Heart right ventricle (tissue), 16 donors: ENCODE measurements at places on chromosomes 12 and 14.

DNA sequence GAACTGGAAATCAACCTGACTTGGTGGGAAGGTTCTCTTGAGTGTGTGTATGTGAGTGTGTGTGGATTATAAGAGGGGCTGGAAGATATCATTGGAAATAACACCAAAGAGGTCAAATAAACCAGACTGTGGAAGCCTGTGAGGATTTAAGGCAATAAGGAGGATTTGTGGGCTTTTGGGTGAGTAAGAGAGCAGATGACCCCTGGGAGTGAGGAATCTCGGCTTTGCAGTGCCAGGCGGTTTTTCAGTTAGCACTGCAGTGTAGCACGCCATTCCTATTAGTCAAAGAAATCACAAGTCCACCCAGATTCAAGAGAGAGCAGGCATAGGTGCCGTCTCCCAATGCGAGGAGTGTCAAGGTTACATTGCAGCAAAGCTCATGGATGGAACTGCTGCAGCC lies 63.3 kb downstream of the CALM1 start:
- no peak for DNase-seq

GRCh38 chr14:99073431-99073830 lies 198.6 kb downstream of the BCL11B start:
- no peak for DNase-seq

GRCh38 chr14:68665792-68666204 lies 127.1 kb downstream of the ZFP36L1 start:
- no peak for DNase-seq

DNA sequence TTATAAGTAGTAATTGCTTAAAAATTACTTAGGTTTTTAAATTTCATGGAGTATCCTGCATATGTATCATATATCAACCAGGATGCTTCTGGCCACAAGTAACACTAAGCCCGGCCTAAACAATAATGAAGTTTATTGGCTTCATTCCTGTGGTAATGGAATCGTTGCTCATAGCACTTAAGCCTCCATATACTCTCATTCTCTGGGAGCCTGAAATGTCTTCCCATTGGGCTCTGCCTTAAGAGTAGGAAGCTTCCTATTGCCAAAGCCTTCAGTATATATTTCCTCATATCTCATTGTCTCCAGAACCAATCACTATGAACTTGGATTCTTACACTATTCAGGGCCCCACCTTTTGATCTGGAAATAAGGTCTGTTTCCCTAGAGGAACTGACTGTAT lies 83.8 kb upstream of the DNM1L start:
- no peak for DNase-seq

- DNase-seq = no peak
These were observed 18.6 kb downstream of the OR6S1 start for GRCh38 chr14:20622816-20623291.

DNA sequence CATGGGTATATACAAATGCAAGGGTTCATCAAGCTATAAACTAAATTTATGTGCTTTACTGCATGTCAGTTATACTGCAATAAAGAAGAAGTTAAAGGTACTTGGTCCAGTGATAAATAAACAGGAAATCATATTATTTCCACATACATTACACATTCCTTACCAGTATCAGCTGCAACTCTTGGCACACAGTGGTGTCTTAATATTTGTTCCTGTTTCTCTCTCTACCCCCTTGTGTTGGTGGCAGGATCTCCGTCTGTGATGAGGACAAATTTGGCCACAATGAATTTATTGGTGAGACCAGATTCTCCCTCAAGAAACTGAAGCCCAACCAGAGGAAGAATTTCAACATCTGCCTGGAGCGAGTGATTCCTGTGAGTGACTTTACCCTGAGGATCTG lies 19.2 kb upstream of the OAS1 start:
- DNase-seq = no peak

GRCh38 chr12:39755478-39755877 lies 135.9 kb upstream of the ABCD2 start:
- DNase-seq = no peak

DNA sequence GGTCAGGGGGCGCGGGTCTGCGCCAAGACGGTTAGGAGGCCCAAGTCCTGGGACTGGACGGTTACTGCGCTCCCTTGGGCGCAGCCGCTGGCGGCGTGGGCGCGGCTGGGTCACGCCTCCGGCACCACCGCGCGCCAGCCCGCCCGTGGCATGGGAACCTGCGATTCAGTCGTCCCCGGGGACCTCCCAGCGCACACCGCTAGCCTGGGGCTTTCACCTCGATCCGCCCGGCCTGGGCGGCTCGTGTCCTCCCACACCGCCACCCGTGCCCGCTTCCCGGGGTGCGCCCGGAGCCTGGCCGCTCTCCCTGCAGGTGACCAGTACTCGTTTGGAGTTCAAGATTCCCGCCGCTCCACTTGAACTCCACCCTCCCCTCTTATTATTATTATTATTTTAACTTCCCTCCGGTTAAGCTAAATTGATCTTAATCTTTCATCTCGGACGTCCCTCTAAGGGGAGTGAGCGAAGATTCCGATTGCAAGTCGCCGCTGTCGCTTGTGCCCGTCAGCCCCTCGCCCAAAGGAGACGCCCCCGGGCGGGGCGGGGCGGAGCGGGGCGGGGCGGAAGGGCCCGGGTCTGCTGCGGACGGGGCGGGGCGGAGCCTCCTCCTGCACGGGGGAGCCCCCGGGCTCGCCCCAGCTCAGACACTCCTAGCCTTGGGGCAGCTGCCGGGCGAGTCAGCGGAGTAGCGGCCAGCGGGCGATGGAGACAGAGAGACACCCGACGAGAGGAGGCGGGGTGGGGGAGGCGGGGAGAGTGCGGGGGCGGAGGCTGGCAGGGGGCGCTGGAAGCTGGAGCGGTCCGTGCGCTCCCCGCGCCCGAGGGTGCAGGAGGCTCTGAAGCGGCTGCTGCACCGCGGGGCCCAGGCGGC lies at the start of gene KCNMB4:
TSS of gene KCNMB4 (plus strand) at position 643 of the 871 bp plus-strand sequence. CDS start 445 bp downstream, outside the sequence.
- peak; percentile 69 for DNase-seq

- no peak for DNase-seq
These were observed 198.3 kb upstream of the AMIGO2 start for GRCh38 chr12:47277972-47278448.

DNA sequence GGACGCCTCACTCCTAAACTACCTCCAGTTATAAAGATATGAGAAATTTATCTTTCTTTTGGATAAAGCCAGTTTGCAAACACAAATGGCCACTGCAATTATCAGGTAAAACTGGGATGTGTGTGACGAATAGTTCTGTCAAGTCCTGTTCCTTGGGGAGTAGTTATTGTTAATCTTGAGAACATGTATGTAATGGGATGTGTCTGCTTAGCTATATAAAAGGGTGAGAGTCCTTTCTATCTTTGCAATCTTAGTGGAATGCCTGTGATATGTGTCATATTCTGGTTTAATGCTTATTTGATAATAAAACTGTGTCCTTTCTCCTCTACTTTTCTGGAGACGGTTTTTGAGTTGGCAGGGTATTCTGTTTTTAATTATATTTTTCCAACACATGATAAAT lies 56.1 kb upstream of the PKP2 start:
- no peak for DNase-seq

DNA sequence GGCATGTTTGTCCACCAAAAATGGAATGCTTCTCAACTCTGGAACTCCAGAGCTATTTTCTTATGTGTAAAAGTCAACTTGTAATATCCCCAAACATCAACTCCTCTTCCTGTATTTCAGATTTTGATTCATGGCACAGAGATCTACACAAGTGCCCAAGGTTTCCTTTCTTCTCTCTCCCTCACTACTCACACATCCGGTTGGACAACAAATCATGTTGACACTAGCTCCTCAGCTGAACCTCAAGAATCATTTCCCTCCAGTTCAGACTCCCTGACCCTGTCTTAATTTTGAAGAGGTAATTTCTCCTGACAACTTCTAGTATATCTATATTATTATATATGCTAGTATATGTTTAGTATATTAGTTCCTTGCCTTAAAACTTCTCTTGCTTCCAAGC lies 485.4 kb upstream of the CCDC196 start:
- no peak for DNase-seq

GRCh38 chr14:30985796-30986195 lies 39.7 kb upstream of the AP4S1 start:
- DNase-seq = no peak

GRCh38 chr14:62745496-62745895 lies 299.8 kb downstream of the KCNH5 start:
- DNase-seq = no peak
